ENCODE measurements at places on chromosomes 3 and 15.

DNA sequence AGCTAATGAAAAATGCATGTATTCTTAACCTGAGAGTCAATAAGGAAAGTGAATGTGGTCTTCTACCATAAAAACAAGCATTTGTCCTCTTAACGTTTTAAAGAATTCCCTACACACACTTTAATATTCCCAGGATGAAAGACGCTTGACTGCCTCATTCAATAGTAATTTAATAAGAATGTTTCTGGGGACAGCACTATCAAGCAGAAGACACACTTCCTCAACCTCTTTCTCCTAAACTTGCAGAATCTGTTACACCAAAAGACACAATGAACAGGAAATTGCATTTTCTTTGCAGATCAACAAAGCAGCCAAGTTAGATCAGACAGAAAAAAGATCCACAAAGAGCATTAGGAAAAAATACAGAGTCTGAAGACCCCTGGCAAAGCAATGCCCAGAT is 97.7 kb downstream of the PLCH1 start:
- no peak for DNase-seq

- DNase-seq = no peak
These were observed 27.2 kb downstream of the EXD1 start for GRCh38 chr15:41203395-41203794.

- no peak for DNase-seq
These were observed 64.5 kb downstream of the CERS3 start for GRCh38 chr15:100464256-100464655.

DNA sequence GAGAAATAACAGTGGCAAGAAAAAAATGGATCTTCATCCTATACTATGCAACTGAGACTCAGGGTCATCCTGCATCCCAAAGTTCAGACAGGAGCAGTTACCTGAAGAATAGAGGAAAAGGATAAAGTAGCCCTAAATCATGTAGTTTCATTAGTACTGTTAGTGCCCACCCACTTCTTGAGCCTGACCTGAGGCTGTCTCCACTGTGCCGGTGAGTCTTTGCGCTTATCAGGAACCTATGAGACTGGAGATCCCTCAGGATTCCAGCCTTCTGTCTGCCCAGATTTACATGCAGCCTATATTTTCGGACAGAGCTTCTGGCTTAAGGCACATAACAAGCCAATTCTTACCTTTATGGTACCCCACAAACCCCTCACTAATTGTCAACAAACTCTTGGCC is 791.6 kb downstream of the ROBO1 start:
- no peak for DNase-seq

DNA sequence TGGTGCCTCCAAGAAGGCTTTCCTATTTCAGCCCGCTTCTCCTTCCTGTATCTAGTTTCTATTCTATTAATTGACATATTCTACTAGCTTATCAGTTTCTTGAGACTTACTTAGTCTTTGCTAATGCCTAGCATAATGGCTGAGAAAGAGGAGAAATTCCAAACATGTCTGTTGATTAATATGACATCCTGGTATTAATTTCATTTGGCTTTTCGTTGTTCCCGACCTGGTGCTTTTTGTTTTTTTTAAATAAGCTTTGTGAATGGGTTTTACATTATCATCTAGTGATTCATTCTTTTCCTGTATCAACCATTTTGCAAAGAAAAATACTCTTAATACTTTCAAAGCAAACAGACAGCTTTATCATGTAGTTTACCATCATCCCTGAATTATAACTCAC is 13.1 kb downstream of the WDR53 start:
- DNase-seq = no peak

GRCh38 chr15:79315623-79316328 is 4.9 kb downstream of the TMED3 start:
- no peak for DNase-seq

- DNase-seq = no peak
These were observed 251.0 kb upstream of the PEX5L start for GRCh38 chr3:180287703-180288102.

DNA sequence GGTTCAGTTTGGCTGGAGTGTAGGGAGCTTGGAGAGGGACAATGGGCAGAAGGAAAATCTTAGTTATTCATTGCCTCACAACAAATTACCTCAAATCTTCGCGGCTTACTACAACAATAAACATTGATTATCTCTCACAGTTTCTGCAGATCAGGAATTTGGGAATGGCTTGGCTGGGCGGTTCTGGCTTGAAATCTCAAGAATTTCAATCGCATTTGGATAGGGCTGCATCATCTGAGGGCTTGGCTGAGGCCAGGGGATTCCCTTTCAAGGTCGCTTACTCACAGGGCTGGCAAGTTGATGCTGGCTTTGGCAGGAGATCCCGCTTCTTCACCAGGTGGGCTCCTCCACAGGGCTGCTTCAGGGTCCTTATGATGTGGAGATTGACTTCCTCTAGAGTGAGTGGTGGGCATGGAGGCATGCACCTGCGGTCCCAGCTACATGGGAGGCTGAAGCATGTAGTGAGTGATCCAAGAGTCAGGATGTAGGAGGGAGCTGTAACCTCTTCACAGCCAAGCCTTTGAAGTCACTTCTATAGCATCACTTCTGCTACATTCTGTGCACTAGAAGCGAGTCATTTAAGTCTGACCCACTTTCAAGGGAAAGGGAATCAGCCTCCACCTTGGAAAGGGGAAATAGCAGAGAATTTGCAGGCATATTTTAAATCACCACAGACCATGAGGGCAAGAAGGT is 63.1 kb downstream of the CDC25A start:
- DNase-seq = no peak

GRCh38 chr3:55000953-55001352 is 73.1 kb upstream of the LRTM1 start:
- DNase-seq = no peak

DNA sequence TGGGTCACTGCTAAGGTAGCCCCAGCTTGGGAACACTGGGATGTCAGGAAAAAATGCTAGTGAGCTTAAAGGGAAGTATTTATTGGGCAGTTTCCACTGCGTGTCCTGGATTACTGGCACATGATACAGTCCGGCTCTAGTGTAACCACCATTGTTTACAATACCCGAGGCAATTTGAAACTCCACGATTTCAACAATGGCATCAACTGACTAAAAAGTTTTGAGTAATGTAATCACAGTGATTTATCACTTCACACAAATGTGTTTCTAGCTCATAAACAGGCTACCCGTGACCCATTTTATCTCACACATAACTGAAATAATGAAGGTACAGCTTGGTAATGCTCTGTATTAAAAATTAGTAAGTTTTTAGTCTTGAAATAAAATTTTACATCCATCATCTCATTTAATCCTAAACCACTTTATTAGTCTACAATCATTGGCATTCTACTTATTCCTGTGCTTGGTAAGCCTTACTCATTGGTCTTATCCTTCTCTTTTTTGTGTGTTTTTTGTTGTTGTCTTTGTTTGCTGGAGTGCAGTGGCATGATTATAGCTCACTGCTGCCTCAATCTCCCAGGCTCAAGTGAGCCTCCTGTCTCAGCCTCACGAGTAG is 7.6 kb downstream of the ZMAT3 start:
- DNase-seq = no peak

- no peak for DNase-seq
These were observed 7.6 kb downstream of the XCR1 start for GRCh38 chr3:46019707-46020106.

GRCh38 chr15:48800811-48801455 is 9.9 kb downstream of the CEP152 start:
- no peak for DNase-seq

DNA sequence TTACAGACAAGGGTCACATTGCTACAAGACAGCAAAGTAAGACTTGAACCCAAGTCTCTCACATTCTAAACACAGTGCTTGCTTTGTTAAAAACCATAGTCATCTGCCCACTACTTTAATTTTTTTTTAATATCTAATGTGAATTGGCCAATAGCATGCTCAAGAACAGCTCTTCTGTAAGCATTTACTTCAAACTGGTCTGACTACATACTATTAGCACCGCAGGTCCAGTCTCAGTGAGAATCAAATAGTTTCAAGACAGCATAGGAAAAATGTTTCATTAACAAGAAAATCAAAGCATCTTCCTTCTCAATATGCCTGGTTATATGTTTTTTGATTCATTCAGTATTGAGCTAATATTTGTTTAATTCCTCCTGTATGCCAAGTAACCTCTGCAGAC is 419.9 kb downstream of the ERC2 start:
- no peak for DNase-seq

DNA sequence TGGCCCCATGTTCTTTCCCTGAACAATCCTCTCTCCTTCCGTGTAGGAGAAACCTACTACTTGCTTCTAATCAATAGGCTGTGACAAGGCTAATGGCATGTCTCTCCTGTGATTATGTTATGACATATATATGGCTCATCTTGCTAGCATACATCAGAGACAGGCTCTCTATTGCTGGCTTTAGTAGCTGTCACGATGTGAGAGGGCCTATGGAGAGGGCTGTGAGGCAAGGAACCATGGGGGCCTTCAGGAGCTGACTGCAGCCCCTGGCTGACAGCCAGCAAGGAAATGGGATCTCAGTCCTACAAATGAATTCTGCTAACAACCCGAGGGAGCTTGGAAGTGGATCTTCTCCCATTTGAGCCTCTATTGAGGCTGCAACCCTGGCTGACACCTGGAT is 96.3 kb downstream of the EOMES start:
- no peak for DNase-seq

DNA sequence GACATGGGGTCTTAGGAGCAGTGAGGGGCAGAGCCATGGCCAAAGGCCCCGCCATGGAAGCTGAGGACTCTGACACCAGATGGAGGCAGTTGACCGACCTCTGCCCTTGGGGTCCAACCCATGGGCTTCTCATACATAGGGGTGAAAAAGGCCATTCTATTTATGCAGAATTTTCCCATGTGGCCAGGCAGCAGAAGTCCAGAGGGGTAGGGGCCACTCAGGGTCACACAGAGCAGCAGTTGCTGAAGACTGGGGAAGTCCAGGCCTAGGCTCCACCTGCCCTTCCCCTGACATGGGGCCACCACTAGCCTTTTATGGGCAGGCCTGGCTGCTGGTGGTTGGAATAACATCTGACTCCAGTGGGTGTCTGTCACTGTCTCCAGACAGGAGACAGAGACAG is 6.4 kb downstream of the PRSS50 start:
- no peak for DNase-seq

- DNase-seq = no peak
These were observed 562.7 kb downstream of the GBE1 start for GRCh38 chr3:81198756-81199155.

GRCh38 chr3:153379516-153379915 is 217.5 kb downstream of the RAP2B start:
- DNase-seq = no peak

Measured in activated CD4-positive, alpha-beta T cell treated with anti-CD3 and anti-CD28 coated beads, Interleukin-2, amount 50 U/mL, for 4 hours (primary cell).